ENCODE measurements at places on chromosomes 6 and 20.

- DNase-seq = no peak
Measured at GRCh38 chr20:1144401-1145172, 26.2 kb downstream of the PSMF1 start.

DNA sequence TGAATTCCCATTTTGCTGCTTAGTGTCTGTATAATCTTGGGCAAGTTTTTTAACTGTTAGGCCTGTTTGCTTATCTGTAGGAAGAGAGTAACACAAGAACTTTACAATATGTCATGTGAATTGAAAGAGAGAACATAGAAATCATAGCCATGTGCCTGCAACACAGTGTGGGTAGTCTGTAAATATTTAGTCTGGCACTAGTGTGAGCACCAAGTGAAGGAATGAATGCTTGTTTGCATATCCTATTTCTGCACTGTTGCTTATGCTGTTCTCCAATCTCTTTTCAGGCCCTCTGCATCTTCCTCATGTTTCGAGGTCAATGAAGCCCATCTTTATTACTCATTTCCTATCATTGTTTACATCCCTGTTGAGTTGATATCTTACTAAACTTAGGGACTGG is 49.2 kb downstream of the CBFA2T2 start:
- no peak for DNase-seq

GRCh38 chr6:125346926-125347563 is 45.3 kb upstream of the HDDC2 start:
- no peak for DNase-seq

GRCh38 chr20:50464026-50464724 is 46.0 kb upstream of the PTPN1 start:
- peak; percentile 9 for DNase-seq

- no peak for DNase-seq
Measured at GRCh38 chr20:62821726-62822210, 4.9 kb downstream of the COL9A3 start.

DNA sequence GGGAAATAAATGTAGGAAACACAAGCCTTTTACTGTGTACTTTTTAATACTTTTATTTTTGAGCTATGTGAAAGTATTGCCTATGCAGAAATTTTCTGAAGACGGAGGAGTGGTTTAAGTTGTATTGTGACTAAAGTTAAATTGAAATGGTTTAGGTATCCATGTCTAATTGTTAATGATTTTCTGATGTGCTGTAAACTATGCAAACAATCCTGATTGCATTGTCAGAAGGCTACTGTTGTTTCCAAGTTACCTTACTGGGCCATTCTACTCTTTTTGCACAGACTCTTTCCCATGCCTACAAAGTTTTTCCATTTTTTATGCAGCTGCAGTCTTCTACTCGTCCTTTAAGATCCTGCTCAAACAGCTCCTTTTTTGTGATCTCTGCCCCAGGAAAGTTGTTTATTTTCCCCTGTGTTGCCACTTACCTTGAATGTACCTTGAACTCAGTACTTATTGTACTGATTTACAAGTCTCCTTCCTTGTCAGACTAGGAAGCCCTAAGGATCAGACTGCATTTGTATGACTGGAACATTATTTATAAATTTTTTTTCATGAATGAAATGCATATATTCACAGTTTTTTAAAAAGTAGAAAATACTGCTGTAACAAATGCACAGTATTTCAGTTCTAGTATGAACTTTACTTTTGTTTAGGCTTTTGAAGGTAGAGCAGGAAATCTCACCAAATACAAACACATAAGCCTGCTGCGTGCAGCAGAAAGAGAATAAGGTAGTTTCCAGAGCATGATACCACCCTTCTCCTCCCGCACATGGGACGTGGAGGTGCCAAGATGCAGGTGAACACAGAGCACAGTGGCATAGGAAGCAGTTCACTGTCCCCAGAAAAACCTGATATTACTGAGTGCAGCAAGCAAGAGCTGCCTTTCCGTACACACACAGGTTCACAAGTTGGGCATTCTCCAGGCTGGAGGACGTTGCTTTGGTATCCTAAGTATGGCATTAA is 97.8 kb downstream of the CRYBG1 start:
- no peak for DNase-seq

DNA sequence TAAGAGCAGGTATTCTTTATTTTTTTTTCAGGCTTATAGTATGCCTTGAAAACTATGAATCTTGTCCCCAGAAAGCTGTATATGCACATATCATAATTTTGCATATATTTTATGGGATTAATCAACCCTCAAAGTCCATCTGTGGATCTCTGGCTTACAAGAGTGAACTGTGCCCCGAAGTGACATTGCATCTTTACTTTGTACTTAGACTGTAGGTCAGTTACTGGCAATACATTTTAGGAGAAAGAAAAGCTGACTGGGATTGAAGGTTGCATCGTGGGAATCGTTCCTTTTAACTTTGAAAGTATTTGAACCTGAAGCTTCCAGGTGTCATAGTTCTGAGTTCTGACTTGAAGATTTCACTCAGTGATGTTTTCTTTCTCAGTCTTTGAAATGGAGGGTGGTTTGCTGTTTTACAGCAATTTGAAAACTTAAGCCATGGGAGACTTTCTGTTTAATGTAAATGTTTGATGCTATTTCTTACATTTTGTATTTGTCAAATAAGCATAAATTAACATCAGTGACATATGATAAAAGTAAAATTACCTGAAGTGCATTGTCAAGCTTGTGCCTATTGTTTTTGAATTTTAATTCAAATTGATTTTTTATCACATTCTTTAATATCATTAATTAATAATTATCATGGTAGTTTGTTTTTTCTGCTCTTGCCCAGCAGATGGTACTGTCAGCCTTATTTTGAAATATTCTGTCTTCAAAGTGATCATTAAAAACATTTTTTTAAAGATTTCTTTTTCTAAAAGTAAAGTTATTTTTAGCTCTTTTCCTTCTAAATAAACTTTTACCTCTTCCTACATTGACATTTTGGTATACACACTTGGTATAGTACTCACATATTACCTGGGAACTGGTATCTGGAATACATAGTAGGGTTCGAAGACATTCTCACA is 29.0 kb downstream of the L3MBTL3 start:
- DNase-seq = no peak

All from DMS 273 treated with DMSO at 0.1 percent for 48 hours (cell line).